ENCODE measurements at places on chromosomes 7 and 10. TPM values are rescaled to one million over a fixed set of nuclear protein-coding genes. Genes with fewer than 3 reads are reported as not detected.
A peak's percentile ranks its signal among the peaks of the same experiment; 100 is the strongest.

DNA sequence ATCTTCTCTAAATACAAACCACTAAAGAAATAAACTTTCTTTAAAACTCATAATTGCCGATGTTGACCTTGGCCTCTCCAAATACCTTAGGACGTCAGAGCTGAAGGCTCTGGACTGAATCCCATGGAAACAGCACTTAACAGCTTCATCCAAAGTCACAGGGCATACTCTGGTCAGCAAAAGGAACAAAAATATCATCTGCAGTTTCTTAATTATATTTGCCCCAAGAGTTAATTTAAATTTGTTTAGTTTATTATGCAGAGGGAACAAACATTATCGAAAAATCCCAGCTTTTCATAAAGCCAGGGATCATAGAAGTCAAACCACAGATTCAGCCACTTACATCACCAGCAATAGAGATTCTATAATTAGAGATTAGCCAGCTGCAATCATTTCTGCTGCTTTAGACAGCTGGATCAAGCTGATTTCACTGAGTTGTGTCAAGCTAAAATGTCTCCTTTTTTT is 20.5 kb upstream of the FAM13C start:
- H3K36me3 ChIP-seq = no peaks in the 10 kb centered on the region
- peak; percentile 3 for DNase-seq
- H3K4me3 ChIP-seq = no peak overlapping the region

GRCh38 chr10:51257511-51258248 is 183.4 kb downstream of the PRKG1 start:
- H3K27ac ChIP-seq = no peak overlapping the region
- no peaks in the 10 kb centered on the region for H3K4me1 ChIP-seq
- H3K36me3 ChIP-seq = no peaks in the 10 kb centered on the region
- H3K4me3 ChIP-seq = no peak overlapping the region
- no peaks in the 10 kb centered on the region for H3K27me3 ChIP-seq
- no peak for DNase-seq

- no peaks in the 10 kb centered on the region for H3K4me1 ChIP-seq
- no peak for DNase-seq
- no peak overlapping the region for H3K4me3 ChIP-seq
- H3K27me3 ChIP-seq = no peaks in the 10 kb centered on the region
Observed at GRCh38 chr10:100501423-100501822, 18.2 kb downstream of the SEC31B start.

DNA sequence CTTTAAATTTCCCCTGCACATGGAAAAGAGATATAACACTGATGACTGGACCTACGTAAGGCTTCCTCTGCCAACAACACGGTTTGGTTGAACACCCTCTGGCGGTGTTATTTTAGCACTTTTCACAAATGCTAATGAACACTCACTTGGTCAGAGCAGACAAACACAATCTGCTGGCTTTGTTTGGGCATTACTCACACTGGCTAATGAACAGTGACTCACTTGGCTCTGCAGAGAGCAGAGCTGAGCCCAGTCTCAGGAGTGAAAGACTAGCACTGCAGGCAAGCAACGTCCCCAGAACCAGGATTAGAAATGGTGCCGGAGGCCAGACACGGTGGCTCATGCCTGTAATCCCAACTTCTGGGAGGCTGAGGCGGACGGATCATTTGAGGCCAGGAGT is 430.8 kb downstream of the PLXNA4 start:
- H3K4me1 ChIP-seq = no peaks in the 10 kb centered on the region
- H3K36me3 ChIP-seq = peaks cover 4% of the 10 kb centered on the region

GRCh38 chr7:143882604-143883078 is 19.3 kb downstream of the TCAF1 start:
- no peaks in the 10 kb centered on the region for H3K4me1 ChIP-seq
- no peaks in the 10 kb centered on the region for H3K36me3 ChIP-seq
- H3K27me3 ChIP-seq = no peaks in the 10 kb centered on the region
- peak; percentile 35 for DNase-seq
- no peak overlapping the region for H3K27ac ChIP-seq

TCAF2 gene
- polyA plus RNA-seq = 0.22 TPM

DNA sequence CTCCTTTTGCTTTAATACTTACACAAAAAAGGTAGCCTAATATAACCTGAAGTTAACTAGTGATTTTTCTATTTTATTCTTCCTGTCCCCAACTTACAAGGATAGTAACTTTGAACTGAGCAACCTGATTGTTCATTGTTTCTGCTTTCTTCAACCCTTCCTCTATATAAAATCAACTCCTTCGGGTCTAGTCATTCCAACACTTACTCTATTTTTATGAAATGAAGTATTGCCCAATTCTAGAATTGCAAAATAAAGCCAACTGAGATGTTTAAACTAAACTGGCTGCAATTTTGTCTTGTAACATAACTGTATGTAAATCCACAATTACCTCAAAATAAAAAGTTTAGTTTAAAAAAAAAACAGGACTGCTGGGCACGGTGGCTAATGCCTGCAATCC is 20.3 kb upstream of the DNA2 start:
- H3K4me1 ChIP-seq = no peaks in the 10 kb centered on the region
- no peak overlapping the region for H3K27ac ChIP-seq
- no peak for DNase-seq
- no peaks in the 10 kb centered on the region for H3K27me3 ChIP-seq

GPAM gene
- 24.6 TPM for polyA plus RNA-seq

DNA sequence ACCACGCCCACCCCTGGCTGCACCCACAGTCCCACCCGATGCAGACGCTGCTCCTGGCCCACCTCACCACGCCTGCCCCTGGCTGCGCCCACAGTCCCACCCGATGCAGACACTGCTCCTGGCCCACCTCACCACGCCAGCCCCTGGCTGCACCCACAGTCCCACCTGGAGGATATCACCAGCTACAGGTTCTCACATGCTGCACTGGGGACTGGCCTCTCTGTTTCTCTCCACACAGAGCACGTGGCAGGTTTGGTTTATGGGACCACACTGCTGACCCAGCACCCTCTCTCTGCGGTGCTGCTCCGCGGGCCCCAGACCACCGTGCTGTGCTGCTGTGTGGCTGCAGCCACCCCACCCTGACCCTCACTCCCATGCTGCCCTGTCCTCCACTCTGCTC is 120.9 kb downstream of the VIPR2 start:
- H3K27ac ChIP-seq = no peak overlapping the region
- H3K27me3 ChIP-seq = peaks cover 3% of the 10 kb centered on the region
- DNase-seq = no peak
- H3K36me3 ChIP-seq = no peaks in the 10 kb centered on the region

DNA sequence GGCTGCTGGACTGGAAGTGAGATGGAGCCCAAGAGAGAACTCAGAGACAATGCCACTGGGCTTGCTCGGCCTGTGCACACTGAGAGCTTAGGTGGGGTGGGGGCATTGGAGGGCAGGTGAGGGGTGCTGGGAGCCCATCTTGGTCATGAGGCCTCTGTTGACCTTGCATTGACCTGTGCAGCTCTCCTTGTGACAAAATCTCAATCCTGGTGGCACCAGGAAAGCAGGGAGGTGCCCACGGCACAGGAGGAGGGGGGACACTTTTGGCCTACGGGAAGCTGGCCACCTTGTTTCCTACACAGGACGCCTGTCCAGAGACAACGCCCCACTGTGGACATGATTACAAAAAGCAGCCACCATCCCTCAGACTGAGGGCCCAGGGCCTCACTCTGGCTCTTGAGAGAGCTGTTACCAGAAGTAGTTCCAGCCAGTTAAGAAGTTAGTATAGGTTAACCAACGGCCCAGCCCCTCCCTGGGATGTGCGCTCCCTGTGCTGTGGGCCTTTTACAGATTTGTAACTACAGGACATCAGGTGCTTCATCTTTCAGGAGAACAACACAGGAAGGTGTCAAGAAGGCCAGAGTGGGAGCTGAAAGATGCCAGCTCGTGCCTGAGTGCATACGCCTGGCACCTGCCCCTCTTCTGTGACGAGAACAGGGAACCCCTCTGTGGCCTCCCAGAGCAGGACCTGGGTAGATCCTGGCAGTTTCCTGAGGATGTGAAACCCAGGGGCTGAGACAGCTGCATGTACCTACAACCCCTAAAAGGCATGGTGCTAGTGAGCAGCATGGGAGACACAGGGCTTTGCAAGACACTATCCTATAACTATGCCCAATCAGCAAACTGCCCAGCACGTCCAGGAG is 10.3 kb downstream of the PKD1L1 start:
- H3K36me3 ChIP-seq = no peaks in the 10 kb centered on the region
- H3K27me3 ChIP-seq = no peaks in the 10 kb centered on the region
- peaks cover 21% of the 10 kb centered on the region for H3K4me1 ChIP-seq
- H3K27ac ChIP-seq = no peak overlapping the region
- no peak for DNase-seq

- H3K27me3 ChIP-seq = no peaks in the 10 kb centered on the region
- peaks cover 11% of the 10 kb centered on the region for H3K36me3 ChIP-seq
- H3K4me1 ChIP-seq = no peaks in the 10 kb centered on the region
- H3K4me3 ChIP-seq = no peak overlapping the region
- H3K27ac ChIP-seq = no peak overlapping the region
Observed at GRCh38 chr7:139586286-139586685, 62.8 kb downstream of the CLEC2L start.

SFTPD gene
- polyA plus RNA-seq = 1.1 TPM

- H3K36me3 ChIP-seq = no peaks in the 10 kb centered on the region
- no peak overlapping the region for H3K27ac ChIP-seq
- no peaks in the 10 kb centered on the region for H3K4me1 ChIP-seq
- no peak overlapping the region for H3K4me3 ChIP-seq
Observed at GRCh38 chr7:17090751-17091150, 207.7 kb upstream of the AHR start.

DNA sequence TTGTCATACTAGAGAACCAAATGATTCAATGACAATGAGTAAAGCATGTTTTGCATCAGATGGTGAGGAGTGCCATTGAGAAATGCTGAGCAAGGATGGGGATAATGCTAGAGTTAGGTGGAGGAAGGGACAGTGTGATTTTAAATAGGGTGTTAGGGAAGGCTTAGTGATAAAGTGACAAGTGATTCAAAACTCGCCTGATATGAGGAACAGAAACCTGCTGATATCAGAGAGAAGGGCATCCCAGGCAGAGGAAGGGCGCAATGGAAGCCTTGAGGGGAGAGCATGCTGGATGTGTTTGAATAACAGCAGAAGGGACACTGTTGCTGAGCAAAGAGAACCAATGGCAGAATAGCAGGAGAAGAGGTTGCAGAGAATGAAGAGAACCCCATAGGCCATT is 196.2 kb downstream of the NRG3 start:
- H3K27me3 ChIP-seq = no peaks in the 10 kb centered on the region
- H3K36me3 ChIP-seq = no peaks in the 10 kb centered on the region
- H3K27ac ChIP-seq = no peak overlapping the region
- H3K4me1 ChIP-seq = no peaks in the 10 kb centered on the region
- no peak overlapping the region for H3K4me3 ChIP-seq

GRCh38 chr10:118062798-118063238 is 16.1 kb upstream of the RAB11FIP2 start:
- H3K27ac ChIP-seq = no peak overlapping the region
- no peak overlapping the region for H3K4me3 ChIP-seq
- no peaks in the 10 kb centered on the region for H3K27me3 ChIP-seq
- peak; percentile 80 for DNase-seq
- peaks cover 17% of the 10 kb centered on the region for H3K4me1 ChIP-seq
- H3K36me3 ChIP-seq = no peaks in the 10 kb centered on the region

PAX2 gene
- polyA plus RNA-seq = not detected

GIMAP6 gene
- 8.1 TPM for polyA plus RNA-seq

KCNMA1 gene
- 6.9 TPM for polyA plus RNA-seq

SCIN gene
- 61.1 TPM for polyA plus RNA-seq

DNA sequence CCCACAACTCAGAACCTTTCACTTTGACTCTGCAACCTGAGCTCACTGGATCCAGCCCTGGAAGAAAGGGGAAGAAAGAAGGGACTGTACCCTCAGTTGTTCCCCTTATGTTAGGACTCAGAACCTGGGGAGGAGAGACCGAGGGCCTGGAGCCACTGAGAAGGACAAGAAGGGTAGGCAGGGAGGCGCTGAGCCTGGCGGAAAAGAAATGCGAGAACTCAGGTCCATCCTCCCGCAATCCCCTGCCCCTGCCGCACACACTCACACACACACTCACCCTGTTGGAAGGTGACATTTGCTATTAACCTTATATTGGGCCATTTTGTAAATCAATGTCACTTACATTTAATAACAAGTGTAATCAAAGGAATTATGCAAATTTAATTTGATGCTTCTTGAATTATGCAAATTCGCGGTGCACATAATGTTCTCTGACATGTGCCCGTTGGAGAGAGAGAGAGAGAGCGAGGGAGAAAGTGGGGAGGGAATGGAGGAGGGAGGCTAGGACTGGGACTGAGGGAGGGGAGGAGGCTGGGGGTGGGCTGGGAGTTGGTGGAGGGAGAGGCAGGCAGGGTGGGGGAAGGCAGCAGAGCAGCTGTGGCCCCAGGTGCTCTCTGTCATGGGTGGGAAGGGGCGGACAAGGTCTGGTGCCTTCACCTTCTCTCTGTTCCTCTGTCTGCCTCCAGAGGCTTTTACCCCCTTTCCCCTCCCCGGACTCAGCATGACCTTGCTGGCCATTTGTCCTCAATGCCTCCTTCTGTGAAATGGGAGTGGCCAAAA is 99.6 kb upstream of the PAX2 start:
- H3K27me3 ChIP-seq = peaks cover 59% of the 10 kb centered on the region
- DNase-seq = no peak

GRCh38 chr10:45082176-45082575 is 81.5 kb downstream of the ZNF22 start:
- H3K27ac ChIP-seq = no peak overlapping the region
- no peaks in the 10 kb centered on the region for H3K36me3 ChIP-seq
- H3K4me1 ChIP-seq = no peaks in the 10 kb centered on the region
- H3K27me3 ChIP-seq = no peaks in the 10 kb centered on the region
- H3K4me3 ChIP-seq = no peak overlapping the region
- DNase-seq = no peak

DNA sequence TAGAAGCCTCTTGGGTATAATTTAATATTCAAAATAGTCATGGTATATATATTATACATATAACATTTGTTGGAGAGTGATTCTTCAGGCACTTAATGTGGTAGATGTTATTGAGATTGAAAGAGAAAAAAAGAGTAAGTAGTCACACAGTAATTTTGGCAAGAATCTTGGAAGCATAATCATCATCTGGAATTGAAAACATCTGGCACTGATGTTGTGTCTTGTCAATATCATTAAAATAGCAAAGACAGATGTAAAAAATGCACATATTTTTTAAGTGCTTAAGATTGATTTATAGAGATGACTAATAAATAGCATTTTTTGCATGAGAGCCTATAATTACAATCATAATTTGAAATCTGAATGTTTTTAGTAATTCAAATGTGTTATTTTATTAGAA is 9.5 kb downstream of the SEMA3D start:
- no peak overlapping the region for H3K27ac ChIP-seq
- no peaks in the 10 kb centered on the region for H3K27me3 ChIP-seq
- no peak for DNase-seq
- no peaks in the 10 kb centered on the region for H3K36me3 ChIP-seq
- no peak overlapping the region for H3K4me3 ChIP-seq
- no peaks in the 10 kb centered on the region for H3K4me1 ChIP-seq

ENTPD1 gene
- 13.6 TPM for polyA plus RNA-seq

Data from small intestine (tissue), 16 donors.